AG04450 (cell line): ENCODE measurements at places on chromosomes 3 and 15.

DNA sequence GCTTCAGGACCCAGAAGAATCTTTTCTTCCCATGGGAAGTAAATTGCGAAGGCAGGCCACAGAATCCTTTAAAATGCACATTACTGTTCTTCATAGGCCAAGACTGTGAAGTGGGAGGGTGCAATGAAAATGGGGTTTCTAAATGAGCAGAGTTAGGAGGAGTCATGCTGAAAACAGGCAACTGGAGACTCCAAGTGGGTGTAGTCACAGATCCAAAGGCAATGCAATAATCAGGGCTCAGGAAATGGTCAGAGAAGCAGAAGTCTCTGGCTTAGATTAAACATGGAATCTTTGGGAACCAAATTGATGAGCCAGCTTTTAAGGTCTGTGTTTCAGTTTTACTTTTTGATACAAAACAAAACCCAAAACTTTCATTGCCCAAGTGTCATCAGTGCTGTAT, 37.6 kb downstream of the HHLA2 start:
- DNase-seq = no peak

DNA sequence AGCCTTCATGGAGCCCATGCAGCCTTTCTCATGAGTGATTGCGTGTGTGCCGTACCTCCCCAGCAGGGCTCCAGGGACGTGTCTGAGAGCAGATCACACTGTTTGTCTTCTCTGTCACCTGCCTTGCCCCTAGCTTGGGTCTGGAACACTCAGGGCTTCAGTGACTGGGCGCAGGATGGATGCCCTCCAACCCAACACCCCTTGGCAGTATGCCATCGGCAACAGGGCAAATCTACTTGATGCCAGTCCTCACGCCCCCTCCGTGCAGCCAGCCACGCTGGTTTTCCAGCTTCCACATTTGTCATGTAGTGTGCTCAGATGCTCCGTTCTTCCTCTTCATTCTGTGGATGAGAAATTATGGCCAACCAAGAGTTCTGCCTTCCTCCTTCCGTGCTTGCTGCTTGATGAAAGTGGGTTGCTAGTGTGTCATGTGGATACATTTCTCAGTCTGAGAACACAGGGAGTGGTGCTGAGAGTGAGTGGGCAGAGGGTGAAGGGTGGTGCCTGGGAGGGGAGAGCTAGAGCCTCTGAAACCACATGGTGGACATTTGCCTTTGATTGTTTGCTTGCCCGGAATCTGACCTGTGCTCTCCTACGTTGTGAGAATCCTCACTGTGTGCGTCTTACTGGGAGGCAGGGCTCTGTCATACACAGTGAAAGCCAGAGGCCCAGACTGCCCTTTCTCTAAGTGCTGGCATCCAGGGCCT, 97.2 kb downstream of the FAM43A start:
- DNase-seq = no peak

DNA sequence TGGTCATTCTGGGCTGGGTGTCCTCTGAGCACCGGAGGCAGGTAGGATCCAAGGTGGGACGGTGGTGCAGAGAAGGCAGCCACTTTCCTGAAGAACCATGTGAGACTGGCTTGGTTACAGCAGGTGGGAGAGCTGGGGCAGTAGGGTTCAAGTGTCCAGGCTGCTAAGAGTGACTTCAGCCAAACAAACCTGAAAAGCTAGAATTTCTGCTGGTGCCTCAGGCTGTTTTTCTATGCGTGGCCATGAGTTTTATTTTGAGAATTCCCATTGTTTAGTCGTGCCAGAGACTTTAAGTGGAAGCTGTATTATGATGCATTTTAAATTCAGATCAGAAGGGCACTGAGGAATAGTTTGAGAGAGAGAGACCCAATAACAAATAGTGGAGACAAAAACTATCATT, 20.1 kb downstream of the USP13 start:
- no peak for DNase-seq

DNA sequence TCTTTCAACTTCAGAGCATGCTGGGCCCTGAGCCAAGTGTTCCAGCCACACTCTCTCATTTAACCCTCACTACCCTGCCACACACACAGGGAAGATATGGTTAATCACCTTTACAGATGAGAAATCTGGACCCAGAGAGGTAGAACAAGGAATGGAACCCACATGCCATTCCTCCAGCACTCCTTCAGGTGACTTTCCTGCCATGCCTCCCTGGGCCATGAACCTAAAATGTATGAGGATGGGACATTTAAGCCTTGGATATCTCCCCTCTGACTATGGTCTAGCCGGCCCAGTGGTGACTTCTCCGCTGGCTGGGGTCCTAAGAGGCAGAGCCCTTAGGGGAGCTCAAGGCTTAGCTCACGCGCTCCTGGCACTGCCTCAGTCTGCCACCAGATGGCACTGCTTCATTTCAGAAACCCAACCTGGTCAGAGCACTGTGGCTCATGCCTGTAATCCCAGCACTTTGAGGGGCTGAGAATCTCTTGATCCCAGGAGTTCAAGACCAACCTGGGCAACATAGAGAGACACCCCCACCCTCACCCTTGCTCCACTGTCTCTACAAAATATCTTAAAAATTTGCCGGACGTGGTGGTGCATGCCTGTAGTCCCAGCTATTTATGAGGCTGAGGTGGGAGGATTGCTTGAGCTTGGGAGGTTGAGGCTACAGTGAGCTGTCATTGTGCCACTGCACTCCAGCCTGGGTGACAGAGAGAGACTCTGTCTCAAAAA, 2.2 kb upstream of the DCAF1 start:
- DNase-seq = peak; percentile 60

DNA sequence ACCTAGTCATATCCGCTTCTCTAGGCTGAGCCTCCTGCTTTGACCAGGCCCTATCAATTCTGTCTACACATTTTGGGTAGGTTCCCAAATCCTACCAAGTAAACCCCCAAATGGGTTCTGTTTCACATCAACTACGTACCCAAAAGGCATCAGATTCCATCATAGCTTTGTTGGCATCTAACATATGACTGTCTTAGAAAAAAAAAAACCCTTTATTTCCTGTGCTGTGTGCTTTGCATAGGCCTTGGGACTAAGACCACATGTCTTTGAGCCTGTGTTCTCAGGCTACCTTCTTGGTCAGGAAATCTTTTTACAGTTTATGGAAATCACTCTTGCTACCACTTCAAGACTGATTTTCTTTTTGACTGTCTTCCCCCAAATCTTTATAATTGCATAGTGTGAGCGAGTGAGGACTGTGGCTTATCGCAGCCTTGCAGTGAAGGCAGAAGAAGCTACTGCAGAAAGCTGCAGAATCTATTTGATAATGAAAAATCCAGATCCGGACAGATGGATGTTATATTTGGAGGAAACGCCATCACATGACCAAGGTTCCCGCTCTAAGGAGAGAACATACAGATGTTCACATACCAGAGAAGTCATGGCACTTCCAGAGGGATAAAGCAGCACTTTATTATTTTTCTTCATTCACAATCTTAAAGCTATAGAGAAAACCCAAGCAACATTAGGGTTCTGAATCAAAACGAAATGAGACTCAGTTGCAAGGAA, 111.2 kb downstream of the EOMES start:
- DNase-seq = no peak

GRCh38 chr15:34442891-34443290, 5.3 kb upstream of the GOLGA8A start:
- DNase-seq = no peak

DNA sequence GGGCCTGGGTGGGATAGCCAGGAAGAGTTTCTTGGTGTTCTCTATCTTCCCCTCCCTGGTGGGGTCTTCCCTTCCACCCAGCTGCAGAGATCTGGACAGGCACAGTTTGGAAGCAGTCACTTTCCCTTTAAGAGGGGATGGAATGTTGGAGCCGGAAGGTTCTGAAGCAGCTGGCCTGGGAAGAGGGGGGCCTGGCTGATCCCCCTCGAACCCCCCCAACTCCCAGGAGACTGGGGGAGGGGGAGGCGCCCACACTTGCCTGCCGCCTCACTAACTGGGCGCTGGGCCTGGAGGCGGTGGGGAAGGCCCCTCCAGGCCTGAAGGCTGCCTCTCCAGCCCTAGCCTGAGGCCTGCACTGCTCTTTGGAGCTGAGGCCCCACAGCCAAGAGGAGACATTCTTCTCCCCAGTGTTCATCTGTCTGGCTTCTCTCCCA, 1.4 kb downstream of the DVL3 start:
- no peak for DNase-seq

DNA sequence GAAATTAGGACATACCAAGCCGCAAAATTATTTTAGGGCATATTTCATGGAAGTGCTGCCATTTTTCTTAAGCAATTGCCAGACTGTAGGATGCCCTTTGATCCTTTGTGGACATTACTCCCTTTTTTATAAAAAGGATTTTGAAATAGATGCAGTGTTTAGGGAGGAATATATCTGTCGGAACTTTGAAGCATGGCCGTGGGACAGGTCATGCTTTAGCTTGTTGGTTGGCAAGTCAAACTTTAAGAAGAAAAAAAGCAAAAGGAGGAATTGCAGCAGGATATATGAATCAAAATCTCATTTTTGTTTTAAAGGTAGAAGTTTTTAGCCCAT, 122.1 kb downstream of the MCTP2 start:
- no peak for DNase-seq

- DNase-seq = no peak
Measured at GRCh38 chr3:186213946-186214345, 105.1 kb upstream of the ETV5 start.

GRCh38 chr3:16770021-16770420, 114.7 kb upstream of the PLCL2 start:
- DNase-seq = no peak

GRCh38 chr15:38072348-38073177, 138.1 kb downstream of the TMCO5A start:
- no peak for DNase-seq

- DNase-seq = no peak
Measured at GRCh38 chr3:123700791-123701722, 116.2 kb upstream of the HACD2 start.

DNA sequence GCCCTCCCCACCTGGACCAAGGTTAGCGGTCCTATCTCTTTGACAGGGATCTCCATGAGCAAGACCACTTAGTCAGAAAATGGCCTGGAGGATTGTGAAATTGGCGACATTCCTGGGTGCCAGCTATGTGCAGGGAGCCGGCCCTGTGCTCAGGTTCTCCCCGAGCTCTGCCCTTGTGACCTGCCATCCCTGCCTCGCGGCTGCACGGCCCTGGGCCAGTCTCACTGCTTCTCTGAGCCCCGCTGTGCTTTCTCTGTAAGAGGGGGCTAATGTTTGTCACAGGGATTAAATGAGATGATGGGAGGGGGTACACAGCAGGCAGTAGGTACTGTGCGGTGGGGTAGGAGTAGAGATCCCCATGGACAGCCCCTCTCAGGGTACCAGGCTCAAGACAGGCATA, 14.9 kb downstream of the C3orf18 start:
- DNase-seq = no peak

- no peak for DNase-seq
Measured at GRCh38 chr15:92306663-92307062, 87.0 kb upstream of the ST8SIA2 start.

GRCh38 chr3:10234526-10235230, 13.6 kb upstream of the TATDN2 start:
- DNase-seq = no peak

GRCh38 chr3:79514069-79514468, 253.7 kb downstream of the ROBO1 start:
- no peak for DNase-seq

DNA sequence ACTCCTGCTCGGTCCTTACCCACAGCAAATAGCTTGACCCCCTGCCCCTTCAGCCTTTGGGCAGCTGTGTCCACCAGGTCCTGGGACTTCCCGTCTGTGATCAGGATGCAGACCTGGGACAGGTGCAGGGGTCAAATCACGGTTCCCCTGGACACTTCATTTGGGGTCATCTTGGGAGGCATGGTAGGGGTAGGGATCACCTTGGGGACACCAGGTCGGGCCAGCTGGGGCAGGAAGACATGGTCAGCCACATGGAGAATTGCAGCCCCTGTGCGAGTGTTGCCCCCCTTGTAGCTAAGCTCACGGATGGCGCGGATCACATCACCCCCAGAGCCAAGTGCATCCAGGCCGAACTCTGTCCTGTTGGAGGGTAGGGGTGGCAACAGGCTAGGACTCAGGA, 1.8 kb downstream of the COL7A1 start:
- no peak for DNase-seq

DNA sequence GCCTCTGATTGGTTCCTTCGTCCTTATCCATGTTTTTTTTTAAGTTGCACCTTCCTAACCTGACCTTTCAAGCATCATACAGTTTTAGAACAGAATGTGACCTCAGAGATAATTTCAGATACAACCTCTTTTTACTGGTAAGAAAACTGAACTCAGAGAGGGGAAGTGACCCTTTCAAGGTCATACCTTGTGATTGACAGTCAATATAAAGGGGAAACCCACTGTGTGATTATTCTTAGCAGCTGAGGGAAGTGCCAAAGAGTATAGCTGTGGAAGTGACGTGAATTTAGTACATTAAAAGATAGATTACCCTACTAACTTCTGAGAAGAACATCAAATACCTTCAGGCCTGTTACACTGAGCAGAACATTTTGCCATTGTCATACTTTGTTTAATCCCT, 319.4 kb downstream of the NEK10 start:
- DNase-seq = no peak

- no peak for DNase-seq
Measured at GRCh38 chr3:107524841-107525643, 2.3 kb downstream of the BBX start.
